ENCODE measurements at places on chromosomes 5 and 9.

DNA sequence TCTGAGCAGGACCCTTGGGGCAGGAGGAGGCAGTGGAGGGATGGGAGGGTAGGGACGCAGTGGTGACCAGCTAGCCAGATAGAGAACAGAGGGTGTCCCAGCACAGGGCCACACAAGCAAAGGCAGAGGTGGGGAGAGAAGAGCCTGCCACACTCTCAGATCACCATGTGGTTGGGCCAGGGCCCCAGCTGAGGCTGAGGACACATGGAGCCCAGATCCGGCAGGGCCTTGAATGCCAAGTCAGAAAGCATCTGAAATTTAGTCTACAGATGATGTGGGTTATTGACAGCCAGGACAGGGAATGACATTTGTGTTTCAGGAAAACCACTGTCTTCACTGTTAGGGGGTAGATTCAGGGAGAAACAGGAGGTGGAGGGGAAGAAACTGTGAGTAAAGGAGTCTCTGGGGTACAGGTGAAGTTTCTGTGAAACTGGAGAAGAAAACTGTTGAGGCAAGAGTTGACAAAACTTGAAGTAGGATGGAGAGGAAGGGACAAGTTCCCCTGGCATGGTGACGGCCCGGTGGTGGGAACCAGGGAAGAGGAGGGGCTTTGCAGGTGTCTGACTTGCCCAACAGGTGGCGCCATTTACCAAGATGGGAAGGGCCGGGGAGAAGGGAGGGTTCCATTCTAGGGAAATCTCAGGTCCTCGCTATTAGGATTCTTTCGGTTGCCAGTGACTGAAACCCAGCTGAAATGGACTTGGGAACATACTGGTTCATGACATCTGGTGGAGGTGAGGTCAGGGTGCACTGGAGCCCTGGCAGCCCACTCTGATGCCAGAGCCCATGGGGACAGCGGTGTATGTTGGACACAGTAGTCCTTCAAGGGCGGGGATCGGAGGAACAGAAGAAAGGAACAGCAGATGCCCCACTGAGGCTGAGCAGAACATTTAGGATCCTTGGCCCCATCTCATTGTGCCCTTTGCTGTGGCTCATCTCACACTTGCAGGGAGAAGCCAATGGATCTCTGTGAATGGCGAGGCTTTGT is 100.1 kb downstream of the KCNIP1 start:
- DNase-seq = peak; percentile 72

GRCh38 chr5:36365896-36366295 is 64.2 kb upstream of the RANBP3L start:
- no peak for DNase-seq

- no peak for DNase-seq
Measured at GRCh38 chr9:126592461-126592860, 21.3 kb upstream of the LMX1B start.

DNA sequence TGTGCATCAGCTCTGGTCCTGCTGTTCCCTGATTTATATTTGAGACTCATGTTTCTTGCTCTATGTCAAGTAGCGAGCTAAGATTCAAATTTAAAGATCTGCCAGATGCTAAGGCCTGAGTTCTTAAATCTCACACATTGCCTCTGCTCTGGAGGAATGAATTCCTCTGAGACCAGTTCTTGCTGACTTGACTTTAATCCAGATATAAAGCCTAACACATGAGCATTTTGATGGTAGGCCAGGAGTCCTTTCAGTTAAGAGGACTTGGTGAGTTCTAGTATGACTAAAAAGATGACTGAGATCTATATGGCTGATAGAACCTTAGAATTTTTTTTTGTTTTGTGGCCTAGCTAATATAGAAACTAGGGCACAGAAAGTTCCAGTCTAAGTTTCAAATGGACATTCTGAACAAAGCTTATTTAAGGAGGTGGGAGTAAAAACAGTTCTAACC is 1.3 kb upstream of the INIP start:
- DNase-seq = no peak
